Immature natural killer cell (primary cell): ENCODE measurements at places on chromosomes 3 and 15. TPM values are rescaled to one million over a fixed set of nuclear protein-coding genes. Genes with fewer than 3 reads are reported as not detected.

GOLGA8Q gene
- 0.43 TPM for polyA plus RNA-seq

FOXL2NB gene
- polyA plus RNA-seq, result not detected

SPINK8 gene
- polyA plus RNA-seq, result not detected

CHL1 gene
- not detected for polyA plus RNA-seq

MON1A gene
- polyA plus RNA-seq, result 24.0 TPM

ADAMTS7 gene
- not detected for polyA plus RNA-seq

ZNF662 gene
- polyA plus RNA-seq, result not detected

RYR3 gene
- 0.14 TPM for polyA plus RNA-seq

CLDN18 gene
- polyA plus RNA-seq, result not detected

SI gene
- polyA plus RNA-seq, result not detected

ATP2C1 gene
- polyA plus RNA-seq, result 7.7 TPM

UNC45A gene
- polyA plus RNA-seq, result 74.4 TPM

GOLGA6B gene
- polyA plus RNA-seq, result not detected

ZCWPW2 gene
- 0.46 TPM for polyA plus RNA-seq

CACNA2D2 gene
- 6.0 TPM for polyA plus RNA-seq

BNC1 gene
- not detected for polyA plus RNA-seq

MBD4 gene
- polyA plus RNA-seq, result 26.5 TPM

SIN3A gene
- polyA plus RNA-seq, result 10.3 TPM

PCOLCE2 gene
- not detected for polyA plus RNA-seq

TNNC1 gene
- polyA plus RNA-seq, result not detected

TASOR gene
- 20.6 TPM for polyA plus RNA-seq

SPTBN5 gene
- 0.06 TPM for polyA plus RNA-seq

PDZRN3 gene
- not detected for polyA plus RNA-seq

UQCC5 gene
- polyA plus RNA-seq, result 11.7 TPM

FANCD2OS gene
- not detected for polyA plus RNA-seq

APOD gene
- polyA plus RNA-seq, result not detected
